CD4-positive, alpha-beta T cell treated with Interleukin-10 for 1 hour (primary cell): ENCODE measurements at places on chromosomes 4 and X.

GRCh38 chr4:178080312-178080711 lies 638.1 kb upstream of the AGA start:
- DNase-seq = no peak

GRCh38 chr4:113610537-113610936 lies 151.0 kb downstream of the CAMK2D start:
- DNase-seq = no peak

DNA sequence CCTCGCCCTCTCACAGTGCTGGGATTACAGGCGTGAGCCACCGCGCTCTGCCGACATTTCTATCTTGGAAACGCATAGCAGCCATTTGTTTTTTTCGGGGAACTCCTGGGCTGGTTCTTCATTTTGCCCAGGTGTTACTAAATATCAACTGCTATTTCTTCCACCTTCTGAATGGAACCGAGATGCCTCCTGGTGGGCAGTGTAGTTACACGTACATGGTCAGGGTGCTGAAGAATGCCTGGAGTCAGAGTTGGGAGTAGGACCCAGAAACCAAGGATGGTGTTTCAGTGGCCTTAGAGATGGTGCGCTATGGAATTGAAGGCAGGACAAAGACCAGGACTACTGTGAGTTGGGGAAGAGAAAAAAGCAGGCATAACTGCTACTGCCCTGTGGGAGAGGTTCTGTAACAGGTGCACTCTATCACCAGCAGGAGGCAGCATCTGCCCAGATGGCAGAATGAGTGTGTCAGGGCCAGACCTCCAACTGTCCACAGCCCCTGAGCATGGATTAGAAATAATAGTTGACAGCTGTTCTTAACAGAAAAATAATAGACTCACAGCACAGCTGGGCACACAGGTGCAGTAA lies 81.7 kb downstream of the ZC4H2 start:
- DNase-seq = peak; percentile 29

DNA sequence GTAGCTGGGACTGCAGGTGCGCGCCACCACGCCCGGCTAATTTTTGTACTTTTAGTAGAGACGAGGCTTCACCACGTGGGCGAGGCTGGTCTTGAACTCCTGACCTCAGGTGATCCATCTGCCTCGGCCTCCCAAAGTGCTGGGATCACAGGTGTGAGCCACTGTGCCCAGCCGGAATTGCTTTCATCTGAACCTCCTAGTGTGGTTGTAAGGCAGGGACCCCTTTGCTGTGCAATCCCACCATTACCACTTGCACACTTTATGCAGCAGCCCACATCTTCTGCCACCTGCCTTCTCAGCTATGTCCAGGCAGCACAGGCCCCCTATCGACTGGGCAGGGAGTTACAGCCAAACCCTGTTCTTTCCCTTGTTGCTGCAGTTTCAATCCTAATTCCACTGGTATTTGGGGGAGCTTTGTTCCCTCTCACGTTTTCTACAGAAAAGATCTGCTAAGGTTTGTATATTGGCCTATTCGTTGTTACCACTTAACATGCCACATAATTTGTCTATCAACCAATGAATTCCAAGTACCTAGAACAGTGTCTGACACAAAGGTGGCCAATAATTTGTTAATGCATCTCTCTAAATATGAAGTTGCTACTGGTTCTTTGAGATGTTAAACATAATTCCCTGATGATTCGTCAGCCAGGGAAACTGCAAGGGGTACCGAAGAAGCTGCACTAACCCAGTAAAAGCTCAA lies 6.5 kb downstream of the RPL39 start:
- peak; percentile 60 for DNase-seq

- no peak for DNase-seq
Measured at GRCh38 chr4:24607334-24607733, 23.0 kb upstream of the DHX15 start.

DNA sequence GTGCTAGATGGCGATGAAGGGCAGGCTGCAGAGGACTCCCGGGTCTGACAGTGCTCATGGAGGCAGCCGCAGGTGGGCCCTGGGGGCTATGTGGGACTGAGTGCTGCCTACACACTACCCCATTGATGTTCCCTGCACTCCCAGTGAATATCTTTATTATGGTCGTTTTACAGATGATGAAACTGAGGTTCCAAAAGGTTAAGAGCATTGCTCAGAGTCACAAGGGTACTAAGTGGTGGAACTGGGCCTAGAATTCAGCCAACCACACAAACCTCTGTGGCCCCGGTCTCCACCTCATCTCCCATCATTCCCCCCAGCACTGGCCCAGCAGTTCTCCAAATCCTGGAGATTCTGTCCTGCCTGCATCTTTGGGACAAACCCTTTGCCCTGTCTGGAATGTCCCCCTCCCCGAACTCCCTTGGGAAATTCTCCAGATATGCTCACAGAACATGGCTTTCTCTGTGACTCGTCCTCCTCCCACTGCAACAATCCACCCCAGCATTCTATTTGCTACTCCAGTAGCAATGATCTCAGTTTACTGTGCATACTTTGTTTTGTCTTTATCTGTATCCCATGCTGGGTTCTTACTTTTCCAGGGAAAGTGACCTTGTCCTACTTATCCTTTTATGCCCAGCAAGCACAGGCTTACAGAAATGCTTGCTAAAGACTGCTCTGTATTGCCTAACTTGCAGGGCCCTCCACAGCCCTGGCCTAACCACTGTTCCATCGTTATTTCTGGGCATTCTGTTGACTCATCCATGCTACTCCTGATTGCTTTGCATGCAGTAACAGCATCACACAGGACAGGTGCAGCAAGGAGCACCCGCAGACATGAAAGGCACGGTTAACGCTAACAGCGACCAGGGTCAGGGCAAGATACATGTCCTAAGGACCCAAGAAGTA lies 14.0 kb downstream of the PNMA6F start:
- no peak for DNase-seq

- no peak for DNase-seq
Measured at GRCh38 chr4:183118141-183118540, 19.1 kb downstream of the WWC2 start.

DNA sequence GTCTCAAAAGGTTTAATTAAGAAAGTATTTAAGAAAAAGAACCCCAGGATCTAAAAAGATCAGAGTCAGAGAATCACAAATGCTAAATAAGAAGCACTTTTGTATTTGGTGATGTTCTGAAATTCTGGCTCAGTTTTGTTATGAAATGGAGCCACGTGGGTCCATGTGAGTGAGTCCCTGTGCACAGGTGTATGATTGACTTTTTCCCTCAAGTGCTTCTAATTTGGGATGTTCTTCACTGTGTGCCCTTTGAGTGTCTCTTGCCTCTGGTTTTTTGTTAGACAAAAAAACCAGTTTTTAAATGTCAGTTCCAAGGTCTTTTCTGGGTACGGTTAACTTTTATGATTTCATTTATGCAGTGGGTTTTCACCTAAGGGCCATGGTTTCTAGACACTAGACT lies 44.4 kb downstream of the REPS2 start:
- no peak for DNase-seq

GRCh38 chr4:156547439-156547838 lies 424.2 kb downstream of the PDGFC start:
- no peak for DNase-seq

DNA sequence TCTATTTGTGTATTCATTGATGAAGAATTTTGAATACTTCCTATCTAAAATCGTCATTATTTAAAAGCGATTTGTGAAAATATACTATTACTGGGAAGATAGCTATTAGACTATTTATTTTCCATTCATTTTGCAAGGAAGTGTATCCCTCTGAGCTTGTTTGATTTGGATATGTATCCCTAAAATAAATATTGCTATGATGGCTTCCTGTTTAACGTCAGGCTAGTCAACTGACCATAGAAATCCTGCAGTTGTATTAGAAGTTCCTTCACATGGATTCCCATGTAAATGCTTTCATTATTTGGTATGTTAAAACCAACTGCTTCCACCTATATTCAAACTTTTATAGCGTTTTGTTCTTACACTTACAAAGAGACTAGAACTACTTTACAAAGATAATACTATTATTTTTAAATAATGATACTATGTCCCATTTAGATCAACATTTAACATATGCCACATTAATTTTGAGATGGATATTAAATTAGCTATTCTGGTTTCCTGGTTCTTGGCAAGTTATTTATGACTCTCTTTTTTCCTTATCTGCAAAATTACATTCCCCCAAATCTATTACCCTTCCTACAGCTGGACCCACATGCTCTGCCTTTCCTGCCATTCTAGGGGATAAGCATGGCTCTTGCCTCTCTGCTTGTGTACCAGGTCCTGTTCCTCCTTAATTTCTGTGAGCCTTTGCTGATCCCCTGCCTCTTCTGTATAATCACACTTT lies 26.7 kb upstream of the PDE5A start:
- no peak for DNase-seq

GRCh38 chrX:329291-329910 lies 10.8 kb upstream of the GTPBP6 start:
- DNase-seq = no peak

DNA sequence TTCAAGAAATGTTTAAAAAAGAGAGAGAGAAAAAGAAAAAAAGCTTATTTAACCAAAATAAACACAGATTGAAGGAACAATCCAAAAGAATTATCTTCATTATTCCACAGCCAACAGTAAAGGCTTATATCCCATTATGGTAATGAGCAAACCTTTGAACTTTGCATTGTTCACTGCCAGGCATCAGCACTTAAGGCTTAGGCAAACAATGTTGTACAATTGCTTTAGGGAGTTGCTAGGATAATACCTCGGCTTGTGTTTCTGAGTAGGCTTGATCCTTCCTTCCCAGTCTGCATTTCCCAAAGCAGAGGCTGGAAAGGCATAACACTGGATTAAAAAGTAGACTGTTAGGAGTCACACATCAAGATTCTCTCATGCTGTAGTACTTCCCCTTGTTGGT lies 352.7 kb upstream of the IGFBP7 start:
- no peak for DNase-seq

- DNase-seq = no peak
Measured at GRCh38 chr4:183362916-183363542, 40.8 kb upstream of the CLDN24 start.

GRCh38 chrX:56726605-56727004 lies 2.4 kb upstream of the NBDY start:
- DNase-seq = peak; percentile 61

DNA sequence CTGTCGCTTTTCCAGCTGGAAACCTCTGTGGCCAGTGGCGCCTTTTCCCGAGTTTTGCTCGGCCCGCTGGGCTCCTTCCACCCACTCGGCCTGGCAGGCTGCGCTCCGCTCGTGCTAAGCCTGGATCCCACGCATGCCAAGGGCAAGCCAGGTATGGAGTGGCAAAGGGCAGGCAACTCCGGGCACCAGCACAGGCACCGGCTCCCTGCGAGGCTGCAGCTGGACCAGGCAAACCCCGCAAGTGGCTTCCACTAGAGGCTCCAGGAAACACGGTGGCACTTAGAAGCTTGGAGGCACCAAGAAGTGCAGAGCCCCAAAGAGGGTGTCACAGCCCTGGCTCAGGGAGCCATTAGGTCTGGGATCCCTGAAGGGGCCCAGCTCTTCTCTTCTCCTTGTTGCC lies 59.5 kb downstream of the PPA2 start:
- no peak for DNase-seq

DNA sequence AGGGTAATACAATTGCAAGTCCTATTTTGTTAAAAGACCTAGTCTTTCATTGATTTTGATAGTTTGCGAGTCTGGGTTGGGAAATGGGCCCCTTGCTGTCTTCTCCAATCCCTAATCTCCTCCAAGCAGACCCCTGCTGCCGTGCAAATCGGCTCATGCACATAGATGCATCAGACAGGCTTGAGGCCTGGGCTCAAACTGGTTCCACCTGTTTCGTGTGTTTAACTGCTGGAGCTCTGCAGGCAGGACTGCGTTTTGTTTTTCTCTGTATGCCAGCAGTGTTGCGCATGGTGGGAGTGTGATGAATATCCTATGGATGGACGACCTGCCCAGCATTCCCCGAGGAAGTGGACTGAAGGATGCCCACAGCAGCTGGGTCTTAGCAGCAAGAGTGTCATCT lies 133.9 kb downstream of the PDGFRA start:
- no peak for DNase-seq

- no peak for DNase-seq
Measured at GRCh38 chr4:9825049-9825448, 43.6 kb downstream of the DRD5 start.

- no peak for DNase-seq
Measured at GRCh38 chrX:65407157-65407626, 127.4 kb downstream of the LAS1L start.

GRCh38 chr4:71239365-71239764 lies 99.5 kb upstream of the SLC4A4 start:
- DNase-seq = no peak

- no peak for DNase-seq
Measured at GRCh38 chr4:188387179-188387791, 248.0 kb downstream of the TRIML1 start.

DNA sequence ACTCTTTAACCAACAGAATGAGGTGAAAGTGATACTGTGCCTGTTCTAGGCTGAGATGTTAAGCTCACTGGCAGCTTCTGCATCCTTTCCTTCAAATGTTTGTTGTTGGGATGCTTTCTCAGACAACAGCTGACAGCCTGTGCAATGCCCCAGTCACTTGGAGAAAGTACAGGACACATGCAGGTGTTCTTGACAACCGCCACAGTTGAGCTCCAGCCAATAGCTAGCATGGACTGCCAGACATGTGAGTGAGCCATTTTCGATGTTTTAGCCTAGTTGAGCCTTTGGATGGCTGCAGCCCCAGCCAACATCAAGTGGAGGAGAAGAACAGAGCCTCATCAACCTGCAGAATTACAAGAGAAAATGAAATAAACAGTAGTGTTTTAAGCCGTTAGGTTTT lies 94.1 kb upstream of the PPP3CA start:
- DNase-seq = no peak

GRCh38 chr4:61446941-61447340 lies 246.8 kb downstream of the ADGRL3 start:
- DNase-seq = no peak

DNA sequence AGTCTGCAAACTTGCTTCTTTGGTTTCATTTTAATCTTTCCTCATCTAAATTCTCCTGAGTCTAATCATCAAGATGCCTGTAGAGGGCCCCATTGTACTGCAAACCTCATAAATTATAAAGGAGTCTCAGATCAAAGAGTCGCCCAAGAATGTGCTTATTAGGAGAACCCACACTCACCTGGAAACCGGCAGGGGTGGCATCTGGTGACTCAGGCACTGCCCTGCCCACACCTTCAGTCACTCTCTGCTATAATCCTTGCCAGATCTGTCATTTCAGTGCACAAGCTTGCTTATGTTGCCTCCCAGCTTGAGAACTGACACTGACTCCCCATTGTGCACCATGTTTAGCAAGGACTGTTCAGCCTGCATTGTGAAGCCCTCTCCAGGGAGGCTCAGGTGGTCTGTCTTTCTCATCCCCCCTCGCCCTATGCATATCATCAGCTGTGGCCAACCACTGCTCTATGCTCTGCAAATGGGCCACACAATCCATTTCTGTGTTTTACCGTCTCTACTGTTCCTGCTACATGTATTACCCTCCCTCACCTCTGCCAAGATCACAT lies 12.4 kb downstream of the EPGN start:
- DNase-seq = peak; percentile 26
